ENCODE measurements at places on chromosomes 6 and 20.

DNA sequence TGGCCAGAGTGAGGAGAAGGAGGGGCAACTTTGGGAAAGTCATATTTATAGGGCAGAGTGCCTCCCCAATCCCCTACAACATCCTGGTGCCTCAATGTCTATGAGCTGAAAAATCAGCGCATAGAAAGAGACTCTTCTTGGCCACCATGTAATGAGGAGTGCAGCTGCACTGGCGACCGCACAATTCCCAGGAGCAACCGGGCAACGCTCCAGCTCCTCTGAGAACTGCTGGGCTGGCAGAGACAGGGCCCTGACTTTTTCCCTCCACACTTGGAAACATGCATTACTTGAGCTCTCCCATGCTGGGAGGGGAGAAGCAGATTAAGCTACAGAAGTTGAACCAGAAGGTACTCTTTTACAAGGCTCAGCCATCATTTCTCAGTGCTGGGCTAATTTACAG lies 31.4 kb upstream of the MARCKS start:
- DNase-seq = peak; percentile 63

- no peak for DNase-seq
Measured at GRCh38 chr6:13730704-13731103, 19.1 kb upstream of the RANBP9 start.

GRCh38 chr6:157263146-157263545 lies 60.2 kb downstream of the TMEM242 start:
- DNase-seq = no peak

DNA sequence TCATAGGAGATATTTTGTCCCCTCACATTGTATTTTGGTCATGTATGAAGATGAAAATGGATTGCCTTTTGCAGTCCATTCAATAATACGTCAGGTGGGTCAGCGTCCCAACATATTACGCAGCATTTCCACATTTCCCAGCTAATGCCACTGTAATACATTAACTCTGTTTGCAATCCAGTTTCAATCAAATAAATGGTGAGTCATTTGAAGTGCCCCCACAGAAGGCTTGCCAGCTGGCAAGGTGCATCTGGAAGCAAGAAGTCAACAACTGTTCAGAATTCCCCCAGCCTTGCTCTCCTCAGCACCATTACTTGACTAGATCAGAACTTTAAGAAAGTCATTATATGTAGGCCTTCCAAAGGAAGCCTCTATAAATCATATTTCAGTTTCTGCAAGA lies 50.4 kb downstream of the PHACTR1 start:
- DNase-seq = no peak

All from fibroblast of skin of left biceps (primary cell).